ENCODE measurements at places on chromosomes 12 and 14. TPM values are rescaled to one million over a fixed set of nuclear protein-coding genes. Genes with fewer than 3 reads are reported as not detected.

SCN8A gene
- total RNA-seq = 3.5 TPM

AP1G2 gene
- total RNA-seq = 13.2 TPM

IQSEC3 gene
- 0.28 TPM for total RNA-seq

PRH2 gene
- not detected for total RNA-seq

DTX1 gene
- under 0.01 TPM for total RNA-seq

APOF gene
- not detected for total RNA-seq

ASIC1 gene
- 0.85 TPM for total RNA-seq

CISTR gene
- not detected for total RNA-seq

YARS2 gene
- 36.8 TPM for total RNA-seq

CMA1 gene
- total RNA-seq = not detected

ESPL1 gene
- 10.0 TPM for total RNA-seq

NRIP2 gene
- 0.28 TPM for total RNA-seq

TAS2R31 gene
- total RNA-seq = 5.6 TPM

C12orf42 gene
- not detected for total RNA-seq

GPR68 gene
- total RNA-seq = 0.96 TPM

NGB gene
- not detected for total RNA-seq

GUCY2C gene
- total RNA-seq = not detected

CCDC175 gene
- total RNA-seq = not detected

RESF1 gene
- 11.0 TPM for total RNA-seq

FGF6 gene
- not detected for total RNA-seq

AP4S1 gene
- 4.8 TPM for total RNA-seq

TTLL5 gene
- 14.8 TPM for total RNA-seq

PRMT5 gene
- total RNA-seq = 128 TPM

VASH1 gene
- total RNA-seq = 2.7 TPM

TAS2R20 gene
- total RNA-seq = 1.2 TPM

STXBP6 gene
- total RNA-seq = 7.7 TPM

DACT1 gene
- total RNA-seq = 16.9 TPM

WNT5B gene
- total RNA-seq = 47.6 TPM

GLI1 gene
- total RNA-seq = under 0.01 TPM

SYCP3 gene
- total RNA-seq = 0.85 TPM

GPR132 gene
- total RNA-seq = not detected

AQP2 gene
- not detected for total RNA-seq

FAM222A gene
- 0.38 TPM for total RNA-seq

PZP gene
- total RNA-seq = not detected

GLIPR1L1 gene
- total RNA-seq = not detected

SIX6 gene
- total RNA-seq = not detected

RNF212B gene
- total RNA-seq = not detected

All from regular cardiac myocyte (primary cell).